Endothelial cell (in vitro differentiated cells): ENCODE measurements at places on chromosomes 3 and 15.

GRCh38 chr3:151798466-151798865, 15.4 kb upstream of the AADAC start:
- DNase-seq, result no peak

DNA sequence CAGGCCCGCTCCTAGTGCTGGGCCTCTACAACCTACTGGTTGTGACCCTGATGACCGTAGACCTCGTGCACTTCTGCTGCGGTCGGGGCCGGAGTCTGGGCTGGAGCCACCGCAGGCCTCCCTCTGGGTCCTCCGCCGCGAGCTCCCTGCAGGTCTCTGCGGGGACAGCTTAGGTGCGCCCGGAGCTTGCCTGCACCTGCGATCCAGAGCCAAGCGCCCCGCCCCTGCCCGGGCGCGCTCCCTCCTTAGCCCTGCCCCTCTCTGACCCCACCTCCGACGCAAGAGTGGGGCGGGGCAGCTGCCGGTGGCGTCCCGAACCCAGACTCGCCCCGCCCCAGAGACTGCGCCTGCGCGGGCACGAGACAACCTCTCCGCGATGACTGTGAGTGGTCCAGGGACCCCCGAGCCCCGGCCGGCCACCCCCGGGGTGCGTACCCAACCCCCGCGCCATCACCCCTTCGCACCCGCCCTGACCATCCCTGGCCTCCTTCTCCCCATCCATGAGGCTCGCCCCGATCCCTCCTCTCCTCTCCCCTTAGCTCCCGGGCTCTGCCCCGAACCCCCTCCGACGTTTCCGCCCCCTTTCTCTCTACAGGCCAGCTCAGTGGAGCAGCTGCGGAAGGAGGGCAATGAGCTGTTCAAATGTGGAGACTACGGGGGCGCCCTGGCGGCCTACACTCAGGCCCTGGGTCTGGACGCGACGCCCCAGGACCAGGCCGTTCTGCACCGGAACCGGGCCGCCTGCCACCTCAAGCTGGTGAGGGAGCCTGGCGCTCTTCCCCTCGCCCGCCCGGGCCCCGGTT, at the start of gene UNC45A:
Gene UNC45A, plus strand, starts transcription at position 337 of the 803 bp plus-strand sequence. Its CDS starts 40 bp downstream, at position 377.
- peak; percentile 87 for DNase-seq

GRCh38 chr3:90034038-90034437, 926.6 kb downstream of the EPHA3 start:
- DNase-seq, result no peak

DNA sequence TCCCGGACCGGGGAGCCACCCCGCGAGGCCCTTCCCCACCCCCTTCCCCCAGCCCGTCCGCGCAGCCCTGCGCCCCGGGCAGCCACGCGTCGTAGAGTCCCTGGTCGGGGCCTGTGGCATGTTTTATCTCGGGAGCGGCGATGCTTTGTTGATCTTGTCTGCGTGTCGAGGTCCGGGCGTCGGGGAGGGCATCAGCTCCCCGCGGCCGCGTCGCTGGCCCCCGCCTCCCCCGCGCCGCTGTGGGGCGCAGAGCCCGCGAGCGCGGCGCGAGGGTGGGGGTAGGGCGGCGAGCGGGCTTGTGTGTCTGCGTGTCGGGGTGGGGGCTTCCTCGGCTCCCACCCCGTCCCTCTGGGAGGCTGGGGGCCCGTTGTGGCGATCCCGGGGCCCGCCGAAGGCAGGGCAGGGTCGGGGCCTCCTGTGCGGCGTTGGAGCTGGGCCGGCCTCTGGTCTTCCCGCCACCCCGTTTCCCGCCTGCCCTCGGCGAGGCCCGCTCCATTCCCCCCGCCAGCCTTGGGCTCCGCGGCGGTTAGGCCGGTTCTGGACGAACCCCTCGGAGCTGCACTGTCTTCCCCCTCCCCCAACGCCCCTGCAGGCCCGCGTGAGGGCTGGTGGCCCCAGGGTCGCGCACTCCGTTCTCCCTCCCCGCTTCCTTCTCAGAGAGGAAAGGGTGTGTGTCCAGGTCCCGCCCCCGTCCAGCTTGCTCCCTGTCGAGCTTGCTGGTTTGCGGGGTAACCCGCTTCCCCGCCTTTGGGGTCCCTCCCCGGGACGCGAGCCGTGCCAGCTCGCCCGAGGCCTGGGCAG, 695 bp downstream of the GMPS start:
- DNase-seq, result peak; percentile 44

DNA sequence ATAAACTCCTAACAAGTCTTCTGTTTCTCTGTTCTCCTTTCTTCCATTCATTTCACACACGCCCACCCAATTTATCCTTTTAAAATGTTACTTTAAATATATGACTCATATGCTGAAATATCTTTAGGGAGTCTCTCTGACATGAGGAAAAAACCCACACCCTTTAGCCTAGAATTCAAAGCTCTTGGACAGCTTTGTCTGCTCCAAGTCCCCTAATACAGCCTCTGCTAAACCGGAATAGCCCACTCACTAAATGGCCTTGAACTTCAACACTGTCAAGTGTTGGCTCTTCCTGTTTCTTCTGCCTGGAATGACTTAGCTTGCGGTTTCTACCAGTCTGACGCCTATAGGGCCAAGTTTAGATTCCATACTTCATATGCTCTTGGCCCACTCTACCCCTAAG, 3.3 kb upstream of the CD96 start:
- no peak for DNase-seq

DNA sequence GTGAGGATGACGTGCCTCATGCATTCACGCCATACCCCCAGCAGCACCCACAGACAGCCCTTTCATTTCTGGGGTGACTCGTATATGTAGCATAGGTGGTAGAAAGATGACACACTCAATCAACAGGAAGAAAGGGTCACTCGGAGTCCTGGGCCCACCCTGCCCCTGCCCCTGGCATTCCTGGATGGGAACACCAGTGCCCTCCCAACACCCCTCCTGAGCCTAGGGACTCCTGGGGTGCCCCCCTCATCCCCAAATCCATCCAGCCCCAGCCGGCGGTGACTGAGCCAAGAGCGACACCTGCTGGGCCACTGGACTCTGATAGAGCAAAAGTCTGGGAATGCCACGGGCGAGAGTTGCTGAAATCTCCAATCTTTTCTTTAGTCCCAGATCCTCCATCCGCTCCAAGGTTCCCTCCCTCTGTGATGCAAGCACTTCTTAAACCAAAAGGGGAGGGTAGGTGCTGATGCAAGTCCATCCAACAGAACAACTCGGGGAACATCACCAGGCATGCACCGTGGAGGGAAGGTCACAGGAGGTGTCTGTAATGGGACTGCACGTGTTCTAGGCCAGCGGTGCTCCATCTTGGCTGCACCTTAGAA, 31.1 kb downstream of the ACAN start:
- peak; percentile 60 for DNase-seq

- DNase-seq, result no peak
Measured at GRCh38 chr15:49370782-49371181, 52.3 kb upstream of the FGF7 start.

- no peak for DNase-seq
Measured at GRCh38 chr15:48120745-48121144, at the start of gene SLC24A5. SLC24A5 (plus strand) TSS chr15:48120990; CDS start chr15:48121045, 55 bp downstream.

- DNase-seq, result no peak
Measured at GRCh38 chr15:99677540-99678134, 55.6 kb downstream of the LYSMD4 start.

- no peak for DNase-seq
Measured at GRCh38 chr3:3618623-3619022, 180.6 kb upstream of the LRRN1 start.

DNA sequence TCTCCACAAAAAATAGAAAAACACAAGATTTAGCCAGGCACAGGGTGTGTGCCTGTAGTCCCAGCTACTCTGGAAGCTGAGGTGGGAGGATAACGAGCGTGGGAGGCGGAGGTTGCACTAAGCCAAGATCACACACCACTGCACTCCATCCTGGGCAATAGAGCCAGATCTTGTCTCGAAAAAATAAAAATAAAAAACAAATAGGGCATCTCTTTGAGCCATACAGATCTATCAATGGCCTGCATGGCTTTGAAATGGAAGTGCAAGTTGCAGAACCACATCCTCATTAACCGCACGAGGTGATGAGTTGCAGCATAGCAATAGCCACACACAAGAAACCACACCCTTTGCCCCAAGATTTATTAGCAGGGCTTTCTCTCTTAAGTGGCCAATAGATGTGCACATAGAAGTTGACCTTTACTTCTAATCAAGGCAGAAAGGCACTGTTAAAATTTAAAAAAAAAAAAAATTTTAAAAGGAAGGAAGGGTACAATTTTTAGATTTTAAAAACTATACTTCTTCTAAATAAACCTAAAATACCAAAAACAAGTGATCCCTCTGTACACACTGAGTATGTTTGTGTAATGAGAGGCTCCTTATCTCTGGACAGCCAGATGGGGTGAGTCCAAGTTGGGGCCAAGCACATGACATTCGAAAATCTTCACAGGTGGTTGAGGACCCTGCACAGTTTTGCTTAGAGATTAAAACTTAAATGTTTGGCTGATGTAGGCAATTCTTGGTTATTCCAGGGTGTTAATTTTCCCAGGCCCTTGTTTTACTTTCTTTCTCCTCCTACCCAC, 53.4 kb downstream of the FILIP1L start:
- no peak for DNase-seq

GRCh38 chr15:100635406-100636071, 33.1 kb downstream of the ASB7 start:
- DNase-seq, result no peak

DNA sequence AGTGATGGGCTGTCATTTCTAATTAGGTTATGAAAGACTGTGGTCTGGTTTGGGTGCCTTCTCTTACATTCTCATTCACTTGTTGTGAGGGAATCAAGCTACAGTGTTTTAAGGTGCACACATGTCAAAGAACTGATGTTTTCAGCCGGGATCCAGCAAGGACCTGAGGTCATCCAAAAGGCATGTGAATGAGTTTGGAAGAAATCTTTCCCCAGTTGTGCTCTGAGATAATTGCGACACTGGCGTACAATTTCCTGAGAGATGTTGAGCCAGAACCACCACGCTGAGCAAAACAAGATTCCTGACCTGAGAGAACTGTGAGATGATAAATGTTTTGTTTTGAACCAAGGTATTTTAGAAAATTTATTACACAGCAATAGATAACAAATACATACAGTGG, 295.3 kb upstream of the SLITRK3 start:
- DNase-seq, result no peak

DNA sequence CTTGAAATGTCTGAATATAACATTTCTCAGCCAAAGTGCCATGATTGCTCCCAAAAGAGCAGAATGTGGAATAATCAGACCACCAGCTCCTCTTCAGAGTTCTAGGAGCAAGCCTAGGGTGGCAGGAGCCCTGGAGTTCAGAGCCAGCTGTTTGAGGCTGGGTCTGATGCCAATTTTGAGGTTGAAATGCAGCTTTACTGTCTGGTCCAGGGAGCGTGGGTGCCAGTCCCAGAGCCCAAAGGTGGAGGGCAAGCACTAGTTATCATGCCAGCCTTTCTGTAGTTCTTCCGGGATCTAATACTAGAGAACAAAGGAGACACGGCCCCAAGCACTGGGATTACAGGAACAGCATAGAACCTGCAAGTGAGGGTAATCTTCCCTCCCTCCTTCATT, 69.3 kb downstream of the TNFAIP8L3 start:
- no peak for DNase-seq

GRCh38 chr15:43168192-43169107, 16.8 kb upstream of the CCNDBP1 start:
- DNase-seq, result no peak

DNA sequence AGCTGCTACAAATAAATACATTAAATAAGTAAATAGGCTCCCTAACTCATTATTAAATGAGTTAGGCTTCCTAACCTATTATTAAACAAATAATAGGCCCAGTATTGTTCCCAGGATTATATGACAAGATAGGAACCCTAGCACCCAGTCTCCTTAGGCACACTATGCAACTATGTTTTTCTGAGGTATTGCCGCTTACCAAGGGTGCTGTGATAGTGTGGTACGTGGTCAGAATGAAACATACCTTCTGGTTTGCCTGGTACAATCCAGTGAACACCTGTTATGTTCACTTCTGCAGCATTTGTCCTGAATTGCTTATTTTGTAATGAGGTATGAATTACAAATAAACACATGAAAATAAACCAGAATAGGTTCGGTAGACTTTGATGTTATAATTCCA, 375.6 kb upstream of the GBE1 start:
- DNase-seq, result no peak

GRCh38 chr3:36957862-36958686, 13.2 kb upstream of the TRANK1 start:
- DNase-seq, result no peak

DNA sequence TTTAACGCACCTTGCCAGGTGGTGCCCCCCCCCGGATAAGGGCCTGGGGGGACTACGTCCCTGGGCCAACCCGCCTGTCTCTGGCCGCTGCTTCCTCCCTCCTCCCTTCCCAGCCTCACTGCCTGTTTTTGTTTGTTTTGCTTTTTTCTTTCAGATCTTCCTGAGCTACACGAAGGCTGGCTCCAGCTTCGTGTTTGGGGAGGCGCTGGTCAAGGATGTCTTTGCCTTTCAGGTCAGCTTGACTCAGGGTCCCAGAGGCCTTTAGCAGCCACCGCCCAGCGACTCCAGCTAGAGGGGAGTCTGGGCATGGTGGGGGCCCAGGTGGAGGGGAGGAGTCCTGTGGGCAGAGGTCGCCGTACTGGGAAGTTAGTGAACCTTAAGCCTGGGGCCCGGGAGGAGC, 24.1 kb downstream of the SLC28A1 start:
- no peak for DNase-seq

DNA sequence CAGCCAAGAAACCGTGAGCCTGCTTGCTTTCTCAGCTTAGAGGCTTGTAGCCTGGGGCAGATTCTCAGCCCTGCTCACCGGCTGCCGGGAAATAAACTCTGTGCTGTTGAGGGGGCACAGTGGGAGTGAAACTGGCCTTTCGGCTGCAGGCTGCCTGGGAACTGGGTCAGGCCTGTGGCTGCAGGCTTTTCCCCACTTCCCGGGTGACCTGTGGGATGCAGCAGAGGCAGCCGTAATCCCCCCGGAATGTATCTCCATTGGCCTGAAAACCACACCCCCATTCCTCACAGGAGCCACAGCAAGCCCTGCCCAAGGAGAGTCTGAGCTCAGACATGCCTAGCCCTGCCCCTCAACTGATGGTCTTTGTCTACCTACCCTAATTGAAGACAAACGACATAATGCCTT, 110.9 kb downstream of the STXBP5L start:
- DNase-seq, result no peak

- no peak for DNase-seq
Measured at GRCh38 chr3:142509079-142509478, 61.2 kb upstream of the XRN1 start.

DNA sequence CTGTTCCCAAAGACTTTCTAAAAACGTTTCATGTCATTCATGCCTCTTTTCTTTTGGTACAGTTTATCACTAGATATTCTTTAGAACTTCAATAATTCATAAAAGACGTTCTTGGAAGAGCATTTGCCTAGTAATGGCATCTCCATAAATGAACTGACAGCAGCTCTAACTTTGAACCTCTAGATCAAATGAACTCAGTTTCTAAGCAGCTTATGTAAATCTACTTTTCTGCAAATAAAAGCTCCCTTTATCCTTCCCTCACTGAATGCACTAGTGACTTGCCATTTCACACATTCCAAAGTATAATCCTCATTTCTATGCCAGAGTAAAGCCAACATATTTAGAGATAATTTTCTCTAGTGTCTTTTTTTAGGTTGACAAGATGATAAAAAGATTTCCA, 85.2 kb downstream of the ZMAT3 start:
- no peak for DNase-seq

- peak; percentile 48 for DNase-seq
Measured at GRCh38 chr15:75042730-75043508, 19.5 kb downstream of the PPCDC start.

- DNase-seq, result peak; percentile 38
Measured at GRCh38 chr3:4670352-4670751, 177.2 kb downstream of the ITPR1 start.

GRCh38 chr15:98160236-98160635, 199.7 kb downstream of the ARRDC4 start:
- DNase-seq, result no peak
